Renal cortical epithelial cell (primary cell): ENCODE measurements at places on chromosomes 16 and 17. TPM values are rescaled to one million over a fixed set of nuclear protein-coding genes. Genes with fewer than 3 reads are reported as not detected.

Gene DRG2
- 36.5 and 39.6 TPM in 2 replicates for total RNA-seq

Gene KRT36
- total RNA-seq = not detected in 2 replicates

Gene WRAP53
- total RNA-seq = 6.2 and 9.2 TPM in 2 replicates

Gene CA5A
- total RNA-seq = not detected in 2 replicates

Gene ZDHHC7
- 133 and 137 TPM in 2 replicates for total RNA-seq

Gene CCL4
- total RNA-seq = not detected in 2 replicates

Gene EMC8
- total RNA-seq = 25.5 and 26.6 TPM in 2 replicates

Gene KRTAP9-4
- total RNA-seq = not detected in 2 replicates

Gene HOXB5
- 0.35 and 2.4 TPM in 2 replicates for total RNA-seq

Gene DNAH2
- total RNA-seq = 0.15 TPM in 1 of 2 replicates, not detected in the other

Gene AURKB
- 1.0 and 27.8 TPM in 2 replicates for total RNA-seq

Gene TMEM114
- not detected in 2 replicates for total RNA-seq

Gene ATP2C2
- 7.1 TPM in 1 of 2 replicates, not detected in the other for total RNA-seq

Gene CYBA
- total RNA-seq = 594 and 1,266 TPM in 2 replicates

Gene HBA2
- not detected in 2 replicates for total RNA-seq

Gene C16orf86
- 4.6 and 11.1 TPM in 2 replicates for total RNA-seq

Gene MGAT5B
- 0.35 and 0.40 TPM in 2 replicates for total RNA-seq

Gene CACNA1H
- 1.0 and 36.2 TPM in 2 replicates for total RNA-seq

Gene MGRN1
- 17.9 and 77.4 TPM in 2 replicates for total RNA-seq

Gene IGFALS
- 0.05 TPM in 1 of 2 replicates, not detected in the other for total RNA-seq

Gene P2RX5
- 2.9 and 19.3 TPM in 2 replicates for total RNA-seq

Gene KRTAP2-3
- total RNA-seq = 0.55 and 5.9 TPM in 2 replicates

Gene C17orf67
- total RNA-seq = 0.30 and 0.35 TPM in 2 replicates

Gene MARVELD3
- 0.89 and 4.5 TPM in 2 replicates for total RNA-seq

Gene SYT17
- total RNA-seq = 0.30 TPM in 1 of 2 replicates, not detected in the other

Gene CTRB2
- total RNA-seq = not detected in 2 replicates

Gene GRIN2C
- total RNA-seq = 0.10 TPM in 1 of 2 replicates, not detected in the other

Gene KLHL10
- total RNA-seq = 0.15 TPM in 1 of 2 replicates, not detected in the other

Gene LRRC46
- total RNA-seq = 0.45 TPM in 1 of 2 replicates, not detected in the other

Gene CSH1
- total RNA-seq = not detected in 2 replicates

Gene FBXO39
- total RNA-seq = 0.20 TPM in 1 of 2 replicates, not detected in the other

Gene SLC16A13
- total RNA-seq = 0.99 and 1.0 TPM in 2 replicates

Gene MT1A
- 0.89 and 4.3 TPM in 2 replicates for total RNA-seq

Gene CACNB1
- total RNA-seq = 4.3 and 5.4 TPM in 2 replicates

Gene SPNS2
- total RNA-seq = 151 and 225 TPM in 2 replicates

Gene TBC1D3E
- total RNA-seq = not detected in 2 replicates

Gene RGS11
- total RNA-seq = 0.40 TPM in 1 of 2 replicates, not detected in the other

Gene OR1A1
- not detected in 2 replicates for total RNA-seq

Gene MYOCD
- total RNA-seq = not detected in 2 replicates

Gene TPSG1
- not detected in 2 replicates for total RNA-seq

Gene HDAC5
- 10.9 and 22.7 TPM in 2 replicates for total RNA-seq

Gene SNRNP25
- 19.1 and 21.7 TPM in 2 replicates for total RNA-seq

Gene LGALS9B
- not detected in 2 replicates for total RNA-seq

Gene KCNAB3
- 0.20 TPM in 1 of 2 replicates, not detected in the other for total RNA-seq

Gene WNK4
- total RNA-seq = 1.9 and 9.7 TPM in 2 replicates

Gene EPOP
- 2.1 and 2.6 TPM in 2 replicates for total RNA-seq

Gene ZFP3
- 1.6 and 4.9 TPM in 2 replicates for total RNA-seq

Gene CCL15
- total RNA-seq = not detected in 2 replicates

Gene NDEL1
- total RNA-seq = 31.8 and 38.0 TPM in 2 replicates

Gene CCL7
- total RNA-seq = not detected in 2 replicates
